AG09319 (cell line): ENCODE measurements at places on chromosomes 11 and 22.

- no peak for DNase-seq
Observed at GRCh38 chr22:46948411-46949144, 186.1 kb downstream of the TBC1D22A start.

GRCh38 chr11:68521969-68522652 lies 61.6 kb downstream of the PPP6R3 start:
- no peak for DNase-seq

DNA sequence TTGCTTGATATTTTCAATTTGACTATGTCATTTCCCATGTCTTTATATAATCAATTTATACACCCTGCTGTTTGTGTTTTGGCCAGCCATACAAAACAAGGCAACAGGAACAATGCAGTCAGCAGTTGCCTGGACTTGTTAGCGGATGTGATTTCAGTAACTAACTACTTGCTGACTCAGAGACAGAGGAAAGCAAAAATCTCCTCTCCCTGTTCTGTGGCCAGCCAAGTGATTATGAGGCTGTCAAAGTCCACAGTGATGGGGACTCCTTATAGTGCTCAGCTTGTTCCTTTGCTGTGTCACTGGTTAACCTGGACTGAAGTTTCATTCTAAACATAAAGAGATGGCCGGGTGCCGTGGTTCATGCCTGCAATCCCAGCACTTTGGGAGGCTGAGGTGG lies 32.6 kb upstream of the APLP2 start:
- DNase-seq = peak; percentile 30

GRCh38 chr11:72812604-72812966 lies 1.6 kb upstream of the ATG16L2 start:
- no peak for DNase-seq

DNA sequence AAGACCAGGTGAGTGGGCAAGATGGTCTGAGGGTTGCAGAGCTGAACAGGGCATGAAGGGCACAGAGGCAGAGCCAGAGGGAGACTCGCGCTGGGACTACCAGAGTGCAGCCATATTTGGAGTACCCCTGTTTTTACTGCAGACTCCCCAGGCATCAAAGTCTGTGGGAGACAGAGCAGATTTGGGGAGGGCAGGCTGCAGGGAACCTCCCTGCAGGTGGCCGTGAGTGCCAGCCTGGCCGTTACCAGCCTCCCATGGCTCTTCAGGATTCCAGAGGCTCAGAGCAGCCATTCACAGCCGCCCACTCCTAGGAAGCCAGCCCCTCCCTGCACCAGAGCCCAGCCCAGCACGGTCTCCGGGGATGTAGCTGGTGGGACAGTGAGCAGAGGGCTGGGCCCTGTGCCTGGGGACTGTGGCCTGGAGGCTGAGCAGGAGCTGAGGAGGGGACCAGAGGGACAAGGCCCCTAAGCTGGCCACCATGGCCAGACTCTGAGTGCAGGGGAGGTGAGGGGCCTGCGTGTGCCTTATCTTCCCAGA lies at the start of gene SEPTIN3:
SEPTIN3 (plus strand) TSS at position 334 of the 537 bp plus-strand sequence. CDS start 2,050 bp downstream, outside the sequence.
- no peak for DNase-seq

GRCh38 chr22:22773979-22774604 lies 113.5 kb upstream of the IGLL5 start:
- no peak for DNase-seq

GRCh38 chr11:28482666-28483065 lies 374.5 kb downstream of the METTL15 start:
- no peak for DNase-seq

GRCh38 chr11:80726236-80726635 lies 1285.4 kb upstream of the TENM4 start:
- no peak for DNase-seq

- no peak for DNase-seq
Observed at GRCh38 chr22:39530692-39531331, 1.7 kb downstream of the RPS19BP1 start.

DNA sequence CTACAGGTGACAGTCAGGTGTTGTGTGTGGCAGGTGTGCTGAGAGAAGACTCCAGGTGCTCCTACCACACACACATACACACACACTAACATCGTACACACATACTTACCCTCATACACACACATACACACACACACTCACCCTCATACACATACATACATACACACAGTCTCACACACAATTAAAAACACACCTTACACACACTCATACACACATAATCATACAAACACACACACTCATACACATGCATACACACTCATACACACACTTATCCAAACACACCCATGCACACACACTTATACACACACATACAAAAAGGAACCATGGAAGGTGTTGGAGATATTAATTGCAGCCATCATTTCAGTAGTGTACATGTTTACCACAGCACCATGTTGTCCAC lies 4.6 kb downstream of the KRTAP5-3 start:
- DNase-seq = no peak

GRCh38 chr11:82507288-82507687 lies 226.4 kb downstream of the FAM181B start:
- no peak for DNase-seq

- DNase-seq = no peak
Observed at GRCh38 chr22:35592418-35592967, 24.6 kb downstream of the MB start.

GRCh38 chr22:48666620-48667019 lies 1161.1 kb downstream of the BRD1 start:
- DNase-seq = no peak

DNA sequence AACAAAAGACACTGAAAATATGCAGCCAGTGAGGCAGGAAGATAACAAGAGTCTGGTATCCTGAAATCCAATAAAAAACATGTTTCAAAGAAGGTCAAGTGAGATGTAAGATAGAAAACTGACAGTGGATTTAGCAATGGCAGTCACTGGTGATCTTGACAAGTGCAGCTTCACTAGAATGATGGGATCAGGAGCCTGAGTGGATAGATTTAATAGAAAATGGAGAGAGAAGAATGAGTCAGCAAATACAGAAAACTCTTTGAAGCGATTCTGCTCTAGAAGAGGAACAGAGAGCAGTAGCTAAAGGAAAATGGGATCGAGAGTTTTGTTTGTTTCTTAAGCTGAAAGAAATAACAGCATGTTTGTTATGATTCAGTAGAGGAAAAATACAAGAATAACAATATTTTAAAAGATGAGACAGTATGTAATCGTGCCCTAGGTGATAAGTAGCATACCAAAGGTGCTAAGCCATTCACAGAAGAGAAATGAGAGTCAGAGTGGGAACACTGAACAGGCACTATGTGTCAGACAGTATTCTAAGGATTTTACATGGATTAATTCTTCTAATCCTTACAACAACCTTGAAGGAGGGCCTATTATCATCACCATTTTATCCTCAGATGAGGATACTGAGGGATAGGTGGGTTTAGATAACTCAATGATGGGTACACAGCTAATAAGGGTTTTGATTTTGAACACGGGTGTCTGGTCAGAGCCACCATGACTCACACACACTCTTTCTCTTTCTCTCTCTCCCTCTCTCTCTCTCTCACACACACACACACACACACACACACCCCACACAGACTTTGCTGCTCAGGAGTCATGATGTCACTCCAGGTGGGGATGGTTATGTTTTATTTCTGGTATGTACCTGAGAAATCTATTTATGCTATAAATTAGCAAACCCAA lies 36.3 kb downstream of the MRE11 start:
- DNase-seq = no peak

DNA sequence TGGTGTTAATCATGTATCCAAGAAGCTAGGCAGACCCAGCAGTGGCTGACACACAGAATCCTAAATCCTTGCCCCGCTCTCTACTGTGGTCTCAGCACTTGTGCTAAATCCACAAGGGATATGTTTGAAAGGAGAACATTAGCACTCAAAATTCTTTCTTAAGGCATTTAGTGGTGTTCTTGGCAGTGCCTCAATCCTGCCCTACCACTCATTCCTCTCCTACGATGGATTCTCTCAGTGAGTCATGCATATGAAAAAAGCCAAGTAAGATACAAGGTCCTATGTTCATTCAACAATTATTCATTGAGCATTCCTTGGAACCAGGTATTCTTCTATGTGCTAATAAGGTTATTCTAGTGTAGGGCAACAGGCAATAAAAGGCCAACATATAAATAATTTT lies 31.2 kb downstream of the RRP8 start:
- DNase-seq = peak; percentile 25

DNA sequence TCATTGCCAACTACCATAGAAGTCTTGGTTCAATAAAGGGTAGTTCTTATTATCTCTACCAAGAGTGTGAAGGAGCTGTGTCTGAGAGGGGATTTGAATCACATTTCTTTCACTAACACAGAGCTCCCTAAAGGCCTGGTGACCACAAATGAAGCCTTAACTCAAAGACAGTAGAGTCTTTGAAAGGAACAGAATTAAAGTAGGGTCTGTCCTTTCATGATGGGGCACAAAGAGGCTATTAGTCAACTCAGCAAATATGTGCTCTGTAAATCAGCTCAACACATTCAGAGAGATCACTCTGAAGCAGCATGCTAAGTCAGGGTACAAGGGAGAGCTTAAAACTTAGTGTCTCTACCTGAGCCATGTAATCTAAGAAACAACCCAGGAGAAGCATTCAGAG lies 212.4 kb upstream of the SYN3 start:
- no peak for DNase-seq

DNA sequence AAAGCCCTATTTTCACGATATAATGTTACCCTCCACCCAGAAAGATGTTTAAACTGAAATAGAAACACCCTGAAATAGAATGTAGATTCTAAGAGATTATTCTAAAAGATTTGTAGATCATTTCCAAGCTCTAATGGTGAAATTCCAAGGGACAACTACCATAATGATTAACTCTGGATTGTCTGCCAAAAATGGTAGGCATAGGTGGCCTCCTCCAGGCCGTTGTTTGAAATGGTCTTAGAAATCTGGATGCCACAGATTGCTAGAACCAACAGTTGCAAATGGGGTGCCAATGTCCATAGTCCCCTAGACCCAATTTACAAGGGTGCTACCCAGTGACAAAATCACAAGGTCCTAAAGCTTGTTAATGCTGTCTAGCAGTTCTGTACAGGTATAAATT lies 6.7 kb upstream of the SLC6A5 start:
- DNase-seq = no peak

- DNase-seq = no peak
Observed at GRCh38 chr22:49687786-49688515, 139.7 kb downstream of the BRD1 start.

DNA sequence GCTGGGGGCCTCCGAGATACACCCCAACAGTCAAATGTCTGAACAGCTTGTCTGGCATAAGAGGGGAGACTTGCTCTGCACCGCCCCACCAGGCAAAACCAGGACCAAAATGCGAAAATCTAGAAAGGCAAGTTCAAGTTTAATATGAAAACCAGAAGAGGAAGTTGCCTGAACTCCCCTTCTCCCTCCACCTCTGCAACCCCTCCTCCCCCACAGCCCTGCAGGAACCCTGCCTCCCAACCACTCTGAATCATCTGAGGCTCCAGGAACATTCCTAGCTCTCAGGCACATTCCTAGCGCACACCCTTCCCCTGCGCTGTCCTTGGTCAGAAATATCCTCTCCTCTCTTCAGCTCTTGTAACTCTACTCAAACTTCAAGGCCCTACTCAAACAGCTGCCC lies 36.7 kb downstream of the ISX start:
- DNase-seq = no peak

GRCh38 chr11:28649922-28650321 lies 541.7 kb downstream of the METTL15 start:
- DNase-seq = no peak

DNA sequence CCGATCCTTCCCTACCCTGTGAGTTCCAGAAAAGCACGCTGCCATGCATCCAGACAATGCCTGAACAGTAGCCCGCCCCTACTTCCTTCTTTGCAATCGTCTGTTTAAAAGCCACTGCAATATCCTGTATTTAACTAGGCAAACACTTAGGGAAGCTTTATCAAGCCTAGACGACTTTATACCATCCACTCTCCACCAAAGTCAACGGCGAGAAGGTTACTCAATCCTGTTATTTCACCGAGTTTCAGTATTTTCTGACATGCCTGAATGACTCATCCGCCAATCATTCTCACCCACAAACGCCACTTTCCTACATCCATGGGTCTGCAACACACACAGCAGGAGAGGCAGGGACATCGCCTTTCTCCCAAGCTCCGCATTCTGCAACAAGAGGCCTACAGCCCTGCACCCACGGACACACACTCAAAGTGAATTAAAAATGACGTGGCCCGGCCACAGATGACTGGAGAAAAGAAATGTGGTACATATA lies 9.3 kb downstream of the CELSR1 start:
- DNase-seq = no peak

- no peak for DNase-seq
Observed at GRCh38 chr11:27094120-27094519, 53.5 kb downstream of the BBOX1 start.

- DNase-seq = no peak
Observed at GRCh38 chr22:36816636-36817524, at the start of gene PVALB. TSS of gene PVALB (minus strand) at chr22:36817035. CDS start at chr22:36817005, 30 bp downstream.

DNA sequence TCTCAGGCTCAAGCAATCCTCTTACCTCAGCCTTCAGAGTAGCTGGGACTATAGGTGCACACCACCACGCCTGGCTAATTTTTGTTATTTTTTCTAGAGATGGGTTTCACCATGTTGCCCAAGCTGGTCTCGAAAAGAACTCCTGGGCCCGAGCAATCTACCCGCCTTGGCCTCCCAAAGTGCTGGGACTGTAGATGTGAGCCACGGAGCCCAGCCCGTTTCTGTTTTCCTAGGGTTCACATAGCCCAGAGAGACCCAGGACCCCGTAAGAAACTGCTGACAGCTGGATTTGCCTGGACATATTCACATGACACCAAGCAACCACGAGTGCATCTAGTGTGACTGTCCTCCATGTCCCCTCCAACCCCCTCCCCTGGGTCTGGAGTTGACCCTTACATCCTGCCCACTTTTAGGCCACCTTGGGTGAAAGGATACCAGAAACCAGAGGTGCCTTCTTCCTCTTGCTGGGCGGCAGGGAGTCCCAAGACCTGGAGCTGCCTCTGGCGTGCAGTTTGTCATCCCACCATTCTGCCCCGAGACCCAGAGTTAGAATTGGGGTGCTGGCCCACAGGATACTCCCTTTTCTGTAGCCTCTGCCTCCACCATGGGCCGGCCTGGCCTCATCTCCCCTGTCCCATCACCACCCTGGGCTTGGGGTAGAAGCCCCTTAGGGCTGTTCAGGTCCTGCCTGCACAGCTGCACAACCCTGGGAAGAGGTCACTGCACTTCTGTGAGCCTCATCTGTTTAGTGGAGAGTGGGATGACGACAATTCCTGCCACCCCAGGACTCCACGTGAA lies 3.7 kb upstream of the RIN1 start:
- DNase-seq = no peak

GRCh38 chr11:103031834-103032233 lies 60.1 kb downstream of the DCUN1D5 start:
- DNase-seq = no peak

GRCh38 chr22:28737701-28738100 lies 3.9 kb downstream of the CHEK2 start:
- no peak for DNase-seq
